ENCODE measurements at places on chromosomes 1 and 21. TPM values are rescaled to one million over a fixed set of nuclear protein-coding genes. Genes with fewer than 3 reads are reported as not detected.

The SZRD1 gene
- 88.9 TPM for polyA plus RNA-seq

- no peak for DNase-seq
These were observed 16.7 kb upstream of the PRDM15 start for GRCh38 chr21:41895643-41896493.

The RHEX gene
- polyA plus RNA-seq: not detected

The AGT gene
- not detected for polyA plus RNA-seq

The ANKRD65 gene
- polyA plus RNA-seq: 0.05 TPM

GRCh38 chr1:26754086-26754874 lies 33.5 kb upstream of the PIGV start:
- DNase-seq: no peak

- no peak for DNase-seq
These were observed 625 bp upstream of the NEGR1 start for GRCh38 chr1:72283022-72283306.

The TTC13 gene
- polyA plus RNA-seq: 12.5 TPM

GRCh38 chr1:112460615-112461014 lies 48.1 kb upstream of the WNT2B start:
- no peak for DNase-seq

DNA sequence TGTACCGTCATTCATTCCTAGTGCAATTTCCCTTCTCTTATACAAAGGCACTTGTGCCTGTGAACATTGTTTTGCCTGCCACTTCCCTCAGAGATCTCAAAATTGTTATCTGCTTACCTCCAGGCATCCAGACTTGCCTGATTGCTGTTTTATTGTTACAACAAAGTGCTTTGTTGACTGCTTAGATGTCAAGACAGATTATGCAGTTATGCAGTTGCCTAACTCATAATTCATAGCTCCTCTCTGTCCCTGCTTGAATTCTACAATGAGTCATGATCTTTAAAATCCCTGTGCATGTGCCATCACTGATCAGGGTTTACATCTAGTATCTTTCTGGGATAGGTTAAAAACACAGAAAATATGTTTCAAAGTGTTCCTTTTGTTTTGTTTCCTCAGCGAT lies 24.5 kb downstream of the CXADR start:
- no peak for DNase-seq

The VSIG8 gene
- polyA plus RNA-seq: not detected

DNA sequence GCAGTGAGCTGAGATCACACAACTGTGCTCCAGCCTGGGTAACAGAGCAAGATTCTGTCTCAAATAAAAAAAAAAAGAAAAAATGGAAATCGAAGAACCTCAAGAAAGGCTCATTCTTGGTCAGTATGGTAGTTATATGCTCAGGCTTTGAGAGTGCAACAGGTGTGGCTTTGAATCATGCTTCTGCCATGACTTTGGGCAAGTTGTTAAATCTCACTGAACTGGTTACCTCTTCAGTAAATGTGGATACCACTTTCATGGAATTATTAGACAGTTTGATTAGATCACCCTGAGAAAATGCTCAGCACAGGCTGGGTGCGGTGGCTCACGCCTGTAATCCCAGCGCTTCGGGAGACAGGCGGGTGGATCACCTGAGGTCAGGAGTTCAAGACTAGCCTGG lies 12.8 kb downstream of the TRNAU1AP start:
- DNase-seq: no peak

- no peak for DNase-seq
These were observed 6.2 kb downstream of the UTS2 start for GRCh38 chr1:7846656-7847055.

DNA sequence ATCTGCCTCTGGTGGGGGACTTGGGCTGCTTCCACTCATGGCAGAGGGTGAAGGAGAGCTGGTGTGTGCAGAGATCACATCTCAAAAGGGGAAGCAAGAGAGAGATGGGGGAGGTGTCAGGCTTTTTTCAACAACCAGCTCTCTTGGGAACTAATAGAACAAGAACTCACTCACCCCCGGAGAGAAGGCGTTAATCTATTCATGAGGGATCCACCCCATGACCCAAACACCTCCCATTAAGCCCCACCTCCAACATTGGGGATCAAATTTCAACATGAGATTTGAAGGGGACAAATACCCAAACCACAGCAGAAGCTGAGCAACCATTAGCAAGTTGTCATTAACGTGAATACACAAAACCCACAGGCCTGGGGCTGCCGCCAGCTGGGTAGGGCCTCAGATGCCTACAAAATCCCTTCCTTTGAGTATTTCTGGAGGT lies 12.0 kb upstream of the VWA5B1 start:
- DNase-seq: no peak

DNA sequence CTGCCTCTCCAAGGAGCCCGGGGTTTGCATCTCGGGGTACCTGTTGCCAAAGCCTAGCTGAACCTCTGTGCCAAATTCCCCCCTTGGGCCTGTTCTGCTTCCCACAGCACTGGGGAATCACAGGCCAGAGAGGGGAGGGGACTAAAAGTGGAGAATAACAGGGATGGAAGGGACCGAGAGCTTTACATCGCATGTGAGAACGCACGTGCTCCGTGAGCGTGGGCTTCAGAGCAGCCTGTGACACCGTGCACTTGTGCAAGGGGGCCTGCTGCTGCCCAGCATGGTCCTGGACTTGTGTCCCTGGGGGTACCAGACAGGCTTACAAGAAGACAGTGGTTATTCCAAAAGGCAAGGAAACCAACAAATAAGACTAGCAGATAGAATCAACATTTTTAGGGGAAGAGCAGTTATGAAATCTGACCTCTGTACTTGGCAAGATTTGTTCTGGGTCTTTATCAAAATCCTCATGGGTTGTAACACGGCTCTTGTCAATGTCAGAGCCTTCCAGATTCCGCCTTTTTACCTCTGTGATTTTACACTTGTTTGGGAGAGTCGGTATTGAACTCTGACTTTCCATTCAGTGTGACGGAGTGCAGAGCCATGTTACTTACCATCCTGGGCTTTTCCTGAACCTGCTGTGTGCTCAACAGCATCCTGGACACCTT lies 36.2 kb upstream of the TNFRSF1B start:
- DNase-seq: no peak

GRCh38 chr21:34836103-34836932 lies 167.5 kb downstream of the CLIC6 start:
- DNase-seq: peak; percentile 60

- peak; percentile 20 for DNase-seq
These were observed 16.5 kb downstream of the SLC27A3 start for GRCh38 chr1:153791648-153792253.

- DNase-seq: no peak
These were observed 274.9 kb upstream of the LRRC7 start for GRCh38 chr1:69292833-69293232.

The KCNH1 gene
- 5.3 TPM for polyA plus RNA-seq

The SERTAD4 gene
- polyA plus RNA-seq: 1.3 TPM

DNA sequence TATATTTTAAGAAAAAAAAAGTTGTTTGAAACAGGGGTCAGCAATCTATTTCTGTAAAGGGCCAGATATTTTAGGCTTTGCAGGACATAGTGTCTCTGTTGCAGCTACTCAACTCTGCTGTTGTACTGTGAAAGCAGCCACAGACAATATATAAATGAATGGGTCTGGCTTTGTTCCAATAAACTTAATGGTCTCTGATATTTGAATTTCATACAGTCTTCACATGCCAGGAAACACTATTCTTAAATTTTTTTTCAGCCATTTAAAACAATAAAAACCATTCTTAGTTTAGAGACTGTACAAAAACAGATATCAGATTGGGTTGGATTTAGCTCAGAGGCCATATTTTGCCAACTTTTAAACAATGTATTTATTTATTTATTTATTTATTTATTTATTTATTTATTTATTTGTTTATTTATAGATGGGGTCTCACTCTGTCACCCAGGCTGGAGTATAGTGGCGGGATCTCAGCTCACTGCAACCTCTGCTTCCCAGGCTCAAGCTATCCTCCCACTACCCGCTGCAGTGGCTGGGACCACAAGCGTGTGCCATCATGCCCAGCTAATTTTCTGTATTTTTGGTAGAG lies 102.8 kb downstream of the DNM3 start:
- DNase-seq: no peak

GRCh38 chr1:55981010-55981650 lies 598.2 kb downstream of the PLPP3 start:
- no peak for DNase-seq

DNA sequence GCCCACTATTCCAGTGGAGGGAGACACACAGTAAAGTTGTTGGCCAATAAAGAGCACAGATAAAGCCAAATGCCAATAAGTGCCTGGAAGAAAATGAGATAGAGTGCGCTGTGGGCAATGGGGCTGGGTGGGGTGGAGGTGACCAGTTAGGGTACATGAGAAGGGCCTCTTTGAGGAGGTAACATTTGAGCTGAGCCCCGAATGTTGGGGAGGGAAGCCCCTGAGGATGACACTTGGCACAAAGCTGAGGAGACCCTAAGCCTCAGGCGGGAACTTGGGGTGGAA lies 979 bp downstream of the S100A9 start:
- DNase-seq: no peak

GRCh38 chr21:46243960-46244361 lies 15.4 kb upstream of the LSS start:
- no peak for DNase-seq

- no peak for DNase-seq
These were observed 299.4 kb downstream of the ZP4 start for GRCh38 chr1:237591353-237591752.
